Esophagus mucosa (tissue), 1 donor: ENCODE measurements at places on chromosomes 7 and 10.

DNA sequence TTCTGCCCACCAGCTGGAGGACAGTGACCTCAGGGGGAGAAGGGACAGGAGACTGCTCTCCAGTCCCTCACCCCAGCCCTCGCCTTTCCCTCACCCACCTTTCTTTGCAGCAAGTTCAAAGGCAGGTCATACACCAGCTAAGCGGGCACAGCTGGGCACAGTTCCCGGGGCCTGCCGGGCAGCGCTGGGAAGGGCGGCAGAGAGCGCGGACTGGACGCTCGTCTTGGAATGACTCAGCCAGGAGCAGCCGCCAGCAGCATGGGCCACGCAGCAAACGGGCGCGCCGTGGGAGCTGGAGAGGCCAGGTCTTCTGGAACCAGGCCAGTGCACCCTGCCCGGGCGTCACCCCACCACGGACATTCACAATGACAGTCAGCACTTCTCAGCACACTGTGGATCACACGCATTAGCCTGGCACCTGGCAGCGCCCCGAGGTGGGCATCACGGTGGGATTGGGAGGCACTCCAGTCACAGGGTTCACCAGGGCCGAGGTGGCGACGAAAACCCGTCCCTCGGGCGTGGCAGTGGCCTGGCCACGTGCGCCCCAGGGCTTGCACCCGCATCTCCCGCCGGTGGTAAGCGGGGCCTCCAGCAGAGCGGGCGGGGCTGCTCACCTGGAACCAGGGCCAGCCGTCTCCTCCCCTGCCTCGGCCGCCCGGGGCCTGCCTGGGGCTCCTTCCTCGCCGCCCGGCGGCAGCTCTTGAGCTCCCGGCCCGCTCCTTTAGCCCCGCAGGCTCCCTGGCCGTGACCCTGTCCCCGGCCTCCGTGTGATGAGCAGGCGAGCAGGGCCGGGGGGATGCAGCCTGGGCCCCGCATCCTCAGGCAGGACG lies 29.0 kb upstream of the WDFY4 start:
- peak; percentile 63 for ATAC-seq

DNA sequence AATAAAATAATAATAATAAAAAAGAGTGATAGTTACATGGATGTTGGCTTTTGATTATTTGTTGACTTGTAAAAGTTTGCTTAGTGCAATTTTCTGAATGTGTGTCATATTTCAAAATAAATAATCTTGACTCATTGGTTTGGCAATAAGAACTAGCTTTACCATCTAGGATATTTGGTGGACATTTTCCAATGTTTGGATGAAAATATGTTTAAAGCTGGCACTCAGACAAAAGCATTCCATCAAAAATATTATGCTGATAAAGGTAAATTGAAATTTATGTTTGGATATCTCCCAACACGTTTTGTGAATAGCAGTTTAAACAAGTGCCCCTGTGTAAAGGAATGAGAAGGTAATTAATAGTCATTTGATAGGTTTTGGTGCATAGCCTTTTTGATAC lies 62.5 kb upstream of the KCNMA1 start:
- no peak for ATAC-seq

GRCh38 chr7:26237035-26237807 lies 35.7 kb downstream of the CBX3 start:
- no peak for ATAC-seq

- ATAC-seq: peak; percentile 82
Observed at GRCh38 chr10:45000752-45001380, at the start of gene ZNF22. Gene ZNF22 (plus strand): TSS chr10:45000923. CDS start chr10:45003369, 2,446 bp downstream.

GRCh38 chr7:34308595-34308994 lies 349.4 kb upstream of the NPSR1 start:
- ATAC-seq: no peak

- ATAC-seq: no peak
Observed at GRCh38 chr10:124390471-124391187, 28.1 kb downstream of the OAT start.

GRCh38 chr10:131694781-131695495 lies 205.9 kb upstream of the PPP2R2D start:
- ATAC-seq: no peak

DNA sequence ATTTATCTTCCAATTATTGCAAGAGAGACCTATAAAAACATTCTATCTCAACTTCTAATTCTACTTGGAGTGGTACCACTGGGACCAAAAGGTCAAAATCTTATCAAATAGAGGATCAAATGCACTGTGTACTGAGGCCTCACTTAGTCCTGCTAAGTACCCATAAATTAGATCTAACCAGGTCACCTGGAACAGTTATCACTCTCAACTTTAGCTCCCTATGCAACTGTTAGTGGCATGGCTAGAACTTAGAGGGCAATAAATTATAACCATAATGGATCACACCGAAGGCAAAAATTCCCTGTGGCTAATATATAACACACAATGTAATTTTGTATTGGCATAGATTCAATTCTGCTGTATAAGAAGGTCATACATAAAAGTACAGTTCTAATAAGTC lies 428.9 kb downstream of the PCDH15 start:
- ATAC-seq: no peak

DNA sequence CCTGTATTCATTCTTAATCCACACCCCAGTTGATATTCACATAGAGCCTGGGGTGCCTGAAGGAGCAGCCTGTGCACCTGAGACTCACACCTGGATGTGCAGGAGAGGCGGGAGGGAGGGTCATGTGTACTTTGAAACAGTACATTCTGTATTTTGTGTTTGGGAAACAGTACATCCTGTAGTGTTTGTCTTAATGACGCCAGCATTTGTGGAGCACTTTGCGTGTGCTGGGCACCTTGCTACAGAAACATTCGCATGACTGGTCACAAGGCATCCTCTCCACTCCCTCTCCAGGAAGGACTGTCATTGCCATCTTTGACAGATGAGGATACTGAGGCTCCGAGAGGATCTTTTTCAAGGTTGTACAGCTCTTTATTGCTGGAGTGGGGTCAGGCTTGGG lies 132.1 kb downstream of the TACC2 start:
- ATAC-seq: peak; percentile 24

GRCh38 chr7:158828133-158829020 lies 932 bp downstream of the ESYT2 start:
- ATAC-seq: peak; percentile 41

- ATAC-seq: no peak
Observed at GRCh38 chr10:95482501-95483233, 78.5 kb downstream of the SORBS1 start.

- no peak for ATAC-seq
Observed at GRCh38 chr7:136925556-136925955, 57.1 kb downstream of the CHRM2 start.

DNA sequence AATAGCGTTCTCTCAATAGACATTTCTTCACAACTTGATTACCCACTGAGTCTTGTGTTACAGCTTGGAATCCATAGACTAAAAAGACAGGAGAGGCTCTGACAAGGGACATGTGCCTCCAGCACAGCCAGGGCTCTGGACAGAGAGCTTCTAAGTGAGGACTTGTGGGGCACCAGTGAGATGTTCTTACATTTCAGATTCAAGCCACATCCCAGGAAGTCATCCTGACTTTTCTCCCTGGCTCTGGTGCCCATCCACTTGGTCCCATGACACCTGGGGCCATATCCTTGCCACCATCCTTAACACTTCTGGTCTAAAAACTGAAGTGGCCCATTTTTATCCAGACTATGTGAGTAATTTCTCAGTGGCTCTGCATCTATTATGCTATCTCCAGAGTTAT lies 440.1 kb downstream of the TCERG1L start:
- no peak for ATAC-seq

DNA sequence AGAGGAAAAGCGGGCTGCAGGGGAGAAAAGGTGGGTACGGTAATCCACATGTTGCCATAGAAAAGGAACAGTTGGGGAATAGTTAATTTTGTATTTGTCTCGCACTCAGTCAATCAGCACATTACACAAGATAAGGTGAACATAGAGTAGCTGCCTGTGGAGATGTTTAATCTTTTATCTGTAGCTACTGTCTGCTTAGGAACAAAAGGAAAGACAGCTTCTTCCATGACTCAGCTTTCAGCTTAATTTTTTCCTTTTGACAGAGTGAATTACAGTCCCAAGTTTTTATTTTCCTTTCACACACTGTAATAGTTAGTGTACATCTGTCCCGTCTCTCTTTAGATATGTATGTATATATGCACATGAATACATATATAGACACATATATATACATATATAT lies 39.3 kb upstream of the PODXL start:
- no peak for ATAC-seq

- no peak for ATAC-seq
Observed at GRCh38 chr7:158056761-158057160, 530.9 kb downstream of the PTPRN2 start.

DNA sequence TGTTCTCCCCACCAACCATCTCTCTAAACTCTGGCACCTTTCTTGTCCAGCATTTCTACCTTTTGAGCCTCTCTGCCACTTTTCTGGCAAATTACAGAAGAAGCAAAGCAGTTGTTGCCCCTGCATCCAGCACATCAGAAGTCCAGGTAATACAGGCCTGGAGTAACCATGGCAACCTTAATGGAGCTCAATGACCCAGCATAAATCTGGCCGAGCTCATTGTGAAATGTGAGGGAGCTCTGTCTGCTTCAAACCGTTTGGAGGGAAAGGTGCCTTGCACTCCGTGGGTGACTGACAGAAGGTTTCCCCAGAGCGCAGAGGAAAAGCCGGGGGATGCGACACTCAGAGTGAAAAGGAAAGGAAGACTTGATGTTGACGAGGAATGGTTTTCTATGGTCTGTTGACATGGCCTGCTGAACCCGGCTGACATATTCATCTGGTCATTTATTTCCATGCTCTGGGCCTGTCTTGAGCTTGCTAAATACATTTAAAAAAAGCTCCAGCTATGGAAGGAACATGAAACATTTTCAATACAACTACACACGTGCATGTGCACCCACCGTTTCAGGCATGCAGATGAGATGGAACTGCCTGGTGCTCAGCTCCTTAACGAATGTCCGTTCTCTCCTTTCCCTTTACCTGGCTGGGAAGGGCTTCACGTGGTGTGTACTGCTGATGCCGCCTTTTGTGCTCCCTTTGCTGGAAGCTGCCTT lies 74.9 kb downstream of the ADRA2A start:
- ATAC-seq: no peak

DNA sequence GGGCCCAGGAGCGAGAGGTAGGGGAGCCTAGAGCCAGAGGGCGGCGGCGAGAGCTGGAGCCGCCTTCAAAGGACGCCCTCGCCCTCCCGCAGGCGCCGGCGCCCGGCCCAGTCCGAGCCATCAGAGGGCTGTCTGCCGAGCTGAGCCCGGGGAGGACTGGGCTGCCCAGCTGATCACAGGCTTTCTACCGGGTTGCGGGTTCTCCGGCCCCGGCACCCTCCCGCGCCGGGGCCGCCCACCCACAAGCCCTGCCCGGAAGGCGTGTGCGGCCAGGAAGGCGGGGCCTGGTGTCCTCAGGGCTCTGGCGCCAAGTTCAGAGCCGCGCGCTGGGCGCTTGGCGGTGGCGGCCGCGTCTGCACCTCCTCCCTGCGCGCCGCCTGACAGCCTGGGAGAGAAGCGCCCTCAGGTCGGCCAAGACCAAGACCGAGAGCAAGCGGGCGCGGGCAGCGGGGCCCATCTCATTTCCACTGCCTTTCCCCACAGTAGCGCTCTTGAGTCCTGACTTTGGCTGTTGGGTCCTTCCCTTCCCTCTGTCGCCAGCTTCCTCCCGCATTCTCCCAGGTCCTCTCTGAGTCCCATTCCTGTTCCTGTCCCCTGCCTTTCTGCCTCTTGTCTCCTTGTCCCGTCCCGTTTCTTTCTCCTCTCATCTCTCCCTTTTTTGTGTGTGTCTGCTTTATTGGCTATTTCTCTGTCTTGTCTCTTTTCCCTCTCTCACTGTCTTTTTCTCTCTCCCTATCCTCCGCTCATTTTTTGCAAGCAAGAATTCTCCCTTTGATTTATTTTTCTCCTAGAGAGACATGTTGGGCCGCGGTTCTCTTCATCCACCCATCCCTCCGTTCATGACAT lies 60.6 kb upstream of the MSMB start:
- peak; percentile 96 for ATAC-seq

DNA sequence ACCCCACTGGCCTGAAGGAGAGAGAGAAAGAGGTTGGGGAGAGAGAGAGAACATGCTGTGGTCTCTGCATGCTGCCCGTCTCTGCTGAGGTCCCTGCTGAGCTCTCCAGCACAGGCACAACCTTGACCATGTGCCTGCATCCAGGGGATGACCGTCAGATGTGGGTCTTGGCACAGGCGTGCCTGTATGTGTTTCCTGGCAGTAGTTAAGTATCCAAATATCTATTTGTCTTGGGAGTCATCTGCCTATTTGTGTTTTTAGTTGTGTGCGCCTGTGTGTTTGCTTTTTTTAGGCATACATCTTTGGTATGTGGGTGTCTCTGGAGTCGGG lies 1.9 kb upstream of the UNC5B start:
- no peak for ATAC-seq

- no peak for ATAC-seq
Observed at GRCh38 chr7:94031865-94032264, 27.7 kb upstream of the BET1 start.

- ATAC-seq: no peak
Observed at GRCh38 chr7:46960970-46961369, 620.9 kb downstream of the TNS3 start.

GRCh38 chr7:158810846-158811245 lies 18.5 kb downstream of the ESYT2 start:
- ATAC-seq: no peak

GRCh38 chr10:24951201-24952142 lies 934 bp downstream of the PRTFDC1 start:
- peak; percentile 7 for ATAC-seq

GRCh38 chr10:124236816-124237215 lies 143.4 kb upstream of the CHST15 start:
- ATAC-seq: no peak

- ATAC-seq: no peak
Observed at GRCh38 chr7:47149208-47149839, 432.6 kb downstream of the TNS3 start.

- no peak for ATAC-seq
Observed at GRCh38 chr7:156380261-156380660, 260.3 kb upstream of the RNF32 start.

DNA sequence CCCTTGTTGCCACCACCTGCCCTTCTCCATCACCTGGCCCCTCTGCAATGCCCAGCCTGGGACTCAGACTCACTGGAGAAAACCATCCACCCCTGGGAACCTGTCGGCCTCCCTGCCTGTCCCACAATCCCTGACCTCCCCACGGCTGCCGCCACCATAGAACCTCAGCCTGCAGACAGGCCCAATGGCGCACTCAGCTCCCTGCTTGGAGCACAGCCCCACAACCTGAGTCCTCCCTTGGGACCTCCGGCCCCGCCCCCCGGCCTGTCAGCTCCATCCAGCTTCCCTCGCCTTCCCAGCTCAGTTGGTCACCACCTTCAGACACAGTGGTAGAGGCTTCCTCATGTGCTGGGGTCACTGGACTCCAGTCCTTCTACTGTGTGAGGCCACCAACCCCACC lies 41.1 kb downstream of the PARP12 start:
- no peak for ATAC-seq

- ATAC-seq: no peak
Observed at GRCh38 chr7:102934239-102934638, 21.4 kb downstream of the LRRC17 start.

- no peak for ATAC-seq
Observed at GRCh38 chr7:38801786-38802185, 107.2 kb downstream of the VPS41 start.
